Cardiac fibroblast (primary cell): ENCODE measurements at places on chromosomes 13 and 19.
A peak's percentile ranks its signal among the peaks of the same experiment; 100 is the strongest.

DNA sequence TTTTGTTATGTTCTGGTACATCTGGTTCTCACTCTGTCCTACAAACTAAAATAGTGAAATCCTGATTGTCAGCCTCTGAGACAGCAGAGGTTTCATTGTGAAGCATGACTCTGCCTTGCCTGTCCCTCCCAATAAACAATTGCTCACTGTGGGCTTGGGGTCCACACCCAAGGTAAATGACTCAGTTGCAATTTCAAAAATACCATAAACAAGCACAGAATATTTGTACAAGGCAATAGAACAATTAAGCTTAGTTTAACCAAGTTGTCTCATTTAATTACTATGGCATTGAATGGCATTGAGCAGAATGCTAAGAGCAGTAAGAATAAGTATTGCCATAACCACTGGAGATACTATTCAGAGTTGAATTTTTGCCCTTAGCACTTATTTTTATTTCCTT lies 353.6 kb downstream of the SPRY2 start:
- DNase-seq, result no peak

- peak; percentile 9 for DNase-seq
Observed at GRCh38 chr13:92265408-92265807, 867.0 kb downstream of the GPC5 start.

- DNase-seq, result no peak
Observed at GRCh38 chr19:12199757-12200419, 37.0 kb downstream of the ZNF136 start.

DNA sequence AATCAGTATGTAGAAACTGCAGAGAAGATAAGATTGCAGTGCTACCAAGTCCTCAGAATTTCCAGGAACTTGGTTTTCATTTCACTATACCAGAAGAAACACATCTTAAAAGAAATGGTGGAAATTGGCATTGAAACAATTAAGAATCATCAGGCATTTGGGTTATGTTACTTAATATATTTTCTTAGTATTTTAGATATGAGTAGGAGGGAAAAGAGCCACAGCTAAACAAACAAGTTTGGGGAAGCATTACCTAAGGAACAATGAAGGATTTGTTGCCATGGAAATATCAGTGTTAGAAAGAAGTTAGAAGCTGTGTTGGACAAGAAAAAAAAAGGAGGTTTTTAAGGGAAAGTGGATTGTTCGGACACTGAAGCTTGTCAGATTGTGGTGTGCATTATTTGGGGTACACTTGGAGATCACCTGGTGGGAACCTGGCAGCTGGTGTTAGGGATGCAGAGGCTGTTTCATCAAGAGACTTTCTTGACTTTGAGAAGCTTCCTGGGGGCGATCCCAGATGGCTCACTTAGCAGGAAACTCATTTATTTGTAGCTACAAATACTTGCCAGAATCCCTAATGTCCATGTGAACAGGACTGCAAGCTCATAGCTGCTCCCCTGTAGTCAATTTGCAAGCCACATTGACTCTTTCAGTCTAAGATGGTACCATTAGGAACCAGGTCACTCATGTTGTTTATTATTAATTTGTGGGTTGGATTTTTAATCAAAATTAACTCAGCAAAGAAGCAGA lies 246.7 kb downstream of the RFC3 start:
- DNase-seq, result peak; percentile 45

GRCh38 chr13:41516760-41517159 lies 59.4 kb downstream of the RGCC start:
- no peak for DNase-seq

- peak; percentile 60 for DNase-seq
Observed at GRCh38 chr19:7515645-7516151, at the start of gene ZNF358. ZNF358 (plus strand) TSS chr19:7516103; CDS start chr19:7519243, 3,140 bp downstream.
